ENCODE measurements at places on chromosomes 7 and 10. TPM values are rescaled to one million over a fixed set of nuclear protein-coding genes. Genes with fewer than 3 reads are reported as not detected.

DNA sequence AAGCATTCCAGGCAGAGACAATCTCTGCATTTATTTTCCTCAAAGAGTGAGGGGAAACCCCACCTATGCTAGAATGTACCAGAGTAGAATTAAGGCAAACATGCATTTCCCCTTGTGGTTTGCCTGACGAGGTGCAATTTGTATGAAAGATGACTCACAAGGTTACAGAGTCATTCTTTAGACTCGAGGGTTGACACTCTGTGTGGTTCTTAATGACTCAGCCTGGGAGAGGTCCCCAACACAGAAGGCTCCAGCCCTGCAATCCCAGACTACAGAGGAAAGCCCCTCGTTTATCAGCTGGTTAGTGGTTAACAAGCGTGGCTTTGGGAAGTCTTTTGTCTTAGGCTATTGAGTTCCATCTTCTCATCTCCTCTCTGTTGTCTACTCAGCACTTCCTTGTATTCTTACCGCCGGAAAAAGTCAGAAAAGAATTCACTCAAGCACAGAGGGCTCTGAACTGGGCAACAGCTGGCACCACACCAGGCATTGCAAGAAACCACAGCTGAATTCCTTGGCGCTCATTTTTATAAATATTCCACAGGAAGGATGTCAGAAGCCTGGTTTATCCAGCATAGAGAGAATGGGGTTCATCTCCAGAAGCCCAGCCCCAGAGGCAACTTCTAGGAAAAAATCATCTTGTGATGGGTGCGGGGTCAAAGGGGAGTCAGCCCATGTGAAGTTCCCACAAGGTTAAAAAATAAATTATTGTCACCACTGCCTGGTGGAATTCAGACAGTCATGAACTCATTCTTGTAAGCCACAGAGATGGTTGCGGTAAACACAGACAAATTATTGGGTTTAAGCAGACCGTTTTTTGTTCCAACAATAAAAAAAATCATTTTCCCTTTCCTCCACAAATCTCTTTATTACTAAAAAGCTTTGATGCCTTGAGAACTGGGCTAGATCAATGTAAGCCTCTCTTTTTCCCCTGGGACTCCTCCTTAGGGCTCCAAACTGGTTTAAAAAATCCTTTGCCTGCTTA is 24.5 kb upstream of the SVIL start:
- DNase-seq, result peak; percentile 97

CABCOCO1 gene
- 3.6 TPM for total RNA-seq

- peak; percentile 88 for DNase-seq
Measured at GRCh38 chr10:29811751-29812427, 177.1 kb upstream of the SVIL start.

TYW1B gene
- 0.89 TPM for total RNA-seq

- DNase-seq, result no peak
Measured at GRCh38 chr7:87598234-87599009, 2.3 kb downstream of the ABCB1 start.
